Mesenteric fat pad (tissue), 1 donor: ENCODE measurements at places on chromosomes 5 and 9. TPM values are rescaled to one million over a fixed set of nuclear protein-coding genes. Genes with fewer than 3 reads are reported as not detected.
A peak's percentile ranks its signal among the peaks of the same experiment; 100 is the strongest.

- DNase-seq, result no peak
These were observed 3.0 kb upstream of the HRCT1 start for GRCh38 chr9:35903049-35903448.

GRCh38 chr9:15843316-15843715 lies 290.5 kb downstream of the CCDC171 start:
- DNase-seq, result no peak

- no peak for DNase-seq
These were observed 18.4 kb upstream of the ALDOB start for GRCh38 chr9:101453776-101454570.

DNA sequence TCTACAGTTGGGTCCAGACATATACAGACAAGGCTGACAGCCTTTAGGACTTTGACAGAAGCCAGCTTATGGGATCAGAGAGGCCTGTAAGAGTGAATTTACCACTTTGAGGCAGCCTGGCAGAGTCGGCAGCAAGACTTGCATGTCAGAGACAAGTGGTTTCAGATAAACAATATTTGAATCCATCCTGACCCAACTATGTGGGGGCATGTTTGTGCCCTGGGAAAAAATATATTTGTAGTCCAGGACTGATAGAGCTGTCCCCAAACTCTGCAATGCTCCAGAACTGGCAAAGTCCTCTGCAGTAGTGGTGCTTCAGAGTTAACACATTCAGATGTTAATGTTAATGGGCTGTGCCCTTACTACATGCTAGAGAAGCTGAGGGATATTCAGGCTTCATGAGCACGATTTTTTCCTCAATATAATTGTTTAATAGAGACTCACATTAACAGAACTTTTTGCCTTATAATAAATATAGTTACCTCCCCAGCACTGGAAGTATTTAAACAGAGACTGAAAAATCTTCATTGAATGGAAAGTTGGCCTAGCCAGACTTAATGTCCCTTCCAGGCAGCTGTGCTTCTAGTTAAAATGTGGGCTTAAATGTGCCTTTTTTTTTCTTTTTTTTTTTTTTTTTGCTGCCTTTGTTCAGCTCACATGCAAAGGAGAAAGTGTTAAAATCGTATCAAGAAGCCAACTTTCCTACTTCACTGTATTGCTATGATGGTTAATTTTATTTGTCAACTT lies 42.9 kb downstream of the FEM1C start:
- DNase-seq, result no peak

DNA sequence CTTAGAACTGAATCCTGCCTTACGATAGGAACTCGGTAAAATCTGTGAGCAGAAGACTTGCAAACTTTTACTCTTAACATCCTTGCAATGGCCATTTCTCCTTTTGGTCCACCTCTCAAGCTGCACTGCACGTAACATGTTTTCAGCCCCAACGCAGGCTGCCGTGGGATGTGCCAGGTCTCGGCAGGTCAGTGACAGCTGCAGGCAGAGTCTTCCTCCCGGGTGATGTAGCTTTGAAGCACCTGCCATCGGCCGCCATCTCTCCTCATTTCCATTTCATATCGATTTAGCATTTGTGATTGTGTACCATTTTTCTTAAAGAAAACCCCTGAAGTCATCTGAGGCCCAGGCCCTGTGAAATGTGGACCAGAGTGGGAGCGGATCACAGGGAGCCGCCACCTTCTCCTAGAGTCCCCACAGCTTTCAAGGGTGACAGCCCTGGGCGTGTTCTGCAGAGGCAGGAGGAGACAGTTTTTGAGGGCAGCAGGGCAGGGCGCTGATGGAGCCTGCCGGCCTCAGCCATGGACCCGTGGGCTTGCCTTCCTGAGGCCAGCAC lies 25.8 kb upstream of the LPCAT1 start:
- DNase-seq, result peak; percentile 69

DNA sequence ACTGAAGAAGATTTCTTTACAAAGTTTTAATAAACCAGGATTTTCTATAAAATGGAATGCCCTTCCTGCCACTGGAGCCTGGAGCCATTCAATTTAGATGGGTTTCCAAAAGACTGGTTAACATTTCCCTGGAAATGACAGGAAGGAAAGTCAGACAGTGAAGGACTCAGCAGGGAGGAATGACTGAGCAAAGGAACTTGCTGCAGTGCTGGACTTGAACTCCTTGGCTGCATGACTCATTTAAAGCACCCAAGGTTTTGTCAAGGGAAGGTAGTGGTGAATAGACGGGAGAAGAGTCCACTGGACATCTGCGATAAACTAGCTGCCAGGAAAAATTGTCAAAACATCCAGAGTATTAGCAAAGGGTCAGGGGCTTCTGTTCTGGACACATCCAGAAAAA lies 163.8 kb upstream of the SLC28A3 start:
- DNase-seq, result no peak

DNA sequence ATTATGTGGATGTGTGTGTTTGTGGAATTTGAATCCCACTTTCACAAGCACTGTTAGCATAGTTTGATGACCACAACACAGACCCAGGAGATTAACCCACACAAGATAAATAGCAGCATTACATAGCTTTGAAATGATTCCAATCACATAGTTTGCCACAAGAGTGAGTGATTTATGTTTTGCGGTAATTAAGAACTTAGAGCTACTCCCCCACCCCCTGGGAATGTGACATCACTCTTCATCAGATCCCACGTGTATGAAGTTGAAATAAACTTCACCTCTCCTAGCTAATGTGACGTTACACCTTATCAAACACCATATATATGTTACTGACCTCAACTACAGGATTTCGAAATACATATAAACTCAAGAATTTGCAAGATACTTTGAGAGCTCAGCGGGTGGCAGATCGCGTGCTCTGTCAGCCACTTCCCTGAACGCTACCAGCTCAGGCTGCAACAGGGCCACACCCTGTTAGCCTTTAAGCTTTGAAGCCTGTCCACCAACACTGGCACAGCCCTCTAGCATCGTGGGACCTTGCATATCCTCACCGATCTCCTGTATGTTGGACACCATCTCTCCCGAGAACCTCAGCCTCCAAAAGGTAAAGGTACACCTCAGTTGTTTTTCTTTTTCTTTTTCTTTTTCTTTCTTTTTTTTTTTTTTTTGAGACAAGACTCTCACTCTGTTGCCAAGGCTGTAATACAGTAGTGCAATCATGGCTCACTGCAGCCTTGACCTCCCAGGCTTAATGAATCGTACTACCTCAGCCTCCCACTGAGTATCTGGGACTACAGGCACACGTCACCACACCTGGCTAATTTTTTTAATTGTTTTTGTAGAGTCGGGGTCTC lies 1.7 kb upstream of the AGTPBP1 start:
- DNase-seq, result no peak

GRCh38 chr5:133938039-133938821 lies 30.2 kb downstream of the C5orf15 start:
- peak; percentile 30 for DNase-seq

Gene UNC13B
- total RNA-seq, result 29.0 TPM

GRCh38 chr5:157069949-157070348 lies 11.0 kb upstream of the HAVCR1 start:
- DNase-seq, result no peak

GRCh38 chr5:88940713-88941112 lies 57.7 kb upstream of the MEF2C start:
- no peak for DNase-seq

Gene PCDHGC4
- 1.7 TPM for total RNA-seq

DNA sequence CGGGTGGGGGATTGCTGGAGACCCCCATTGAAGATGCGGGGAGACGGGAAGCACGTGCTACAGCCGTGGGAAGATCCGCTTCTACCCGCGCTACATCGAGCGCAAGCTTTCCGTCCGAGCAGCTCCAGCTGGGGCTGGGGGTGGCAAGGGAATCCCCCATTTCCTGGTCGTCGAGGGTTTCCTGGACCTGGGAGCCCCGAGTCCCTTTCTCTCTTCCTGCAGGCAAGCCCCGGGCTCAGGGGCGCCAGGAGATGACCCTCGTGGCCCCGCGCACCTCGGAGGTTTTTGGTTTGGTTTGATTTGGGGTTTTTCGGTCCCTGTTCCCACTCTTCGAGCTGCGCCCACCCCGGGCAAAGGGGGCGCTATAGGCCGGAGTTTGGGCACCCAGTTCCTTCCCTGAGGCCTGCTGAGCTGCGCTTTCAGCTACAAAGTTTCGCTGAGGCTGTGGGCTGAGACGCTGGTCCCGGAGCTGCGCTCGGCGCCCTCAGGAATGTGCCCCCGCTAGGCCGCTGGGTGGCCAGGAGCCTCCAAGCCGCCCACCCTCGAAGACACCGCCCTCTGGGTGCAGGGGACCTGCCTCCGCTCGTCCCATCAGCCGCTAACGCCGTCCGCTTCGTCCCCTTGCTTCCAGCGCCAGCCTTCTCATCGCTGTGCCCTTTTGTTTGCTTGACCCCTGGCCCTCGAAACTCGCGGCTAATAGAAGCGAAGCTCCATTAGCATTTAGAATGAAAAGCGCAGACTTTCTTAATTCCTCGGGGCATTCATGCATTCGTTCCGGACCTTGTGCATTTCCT lies 2.9 kb downstream of the NR4A3 start:
- DNase-seq, result no peak

Gene FBP2
- not detected for total RNA-seq

- DNase-seq, result no peak
These were observed 161.9 kb upstream of the GAS1 start for GRCh38 chr9:87109231-87109631.

Gene SLC25A51
- 59.2 TPM for total RNA-seq

GRCh38 chr5:138543730-138544104 lies 681 bp upstream of the ETF1 start:
- peak; percentile 92 for DNase-seq

- no peak for DNase-seq
These were observed 101.3 kb downstream of the SH3TC2 start for GRCh38 chr5:148961261-148962199.

DNA sequence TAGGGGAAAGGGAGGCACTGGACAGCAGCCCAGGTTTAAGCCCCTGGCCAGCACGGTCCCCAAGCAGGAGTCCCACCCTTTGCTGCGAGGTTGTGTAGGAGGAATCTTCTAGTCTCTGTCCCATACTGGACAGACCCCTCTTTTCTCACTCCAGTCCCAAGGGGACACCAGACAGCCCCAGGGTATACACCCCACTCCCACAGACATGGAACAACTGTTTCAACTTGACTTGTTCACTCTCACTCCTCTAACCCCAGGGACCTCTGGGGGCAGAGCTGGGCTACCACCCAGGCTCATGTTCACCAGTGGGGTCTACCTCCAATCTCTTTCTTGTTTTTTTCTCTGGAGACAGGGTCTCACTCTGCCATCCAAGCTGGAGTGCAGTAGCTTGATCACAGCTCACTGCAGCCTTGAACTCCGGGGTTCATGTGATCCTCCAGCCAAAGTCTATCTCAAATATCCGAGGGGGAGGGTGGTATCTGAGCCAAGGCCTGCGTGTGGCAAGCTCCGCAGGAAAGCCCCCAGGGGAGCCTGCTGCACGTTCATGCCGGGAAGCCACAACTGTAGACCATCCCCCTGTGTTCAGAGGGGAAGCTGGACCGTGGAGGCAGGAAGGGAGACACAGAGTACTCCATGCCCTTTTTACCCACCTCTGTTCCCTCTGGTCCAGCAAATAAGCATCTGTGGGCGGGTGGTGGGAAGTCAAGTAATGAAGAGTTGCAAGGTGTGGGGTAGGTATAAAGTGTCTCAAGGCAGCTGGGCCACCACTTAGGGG lies 1.8 kb downstream of the PTGES2 start:
- DNase-seq, result no peak

DNA sequence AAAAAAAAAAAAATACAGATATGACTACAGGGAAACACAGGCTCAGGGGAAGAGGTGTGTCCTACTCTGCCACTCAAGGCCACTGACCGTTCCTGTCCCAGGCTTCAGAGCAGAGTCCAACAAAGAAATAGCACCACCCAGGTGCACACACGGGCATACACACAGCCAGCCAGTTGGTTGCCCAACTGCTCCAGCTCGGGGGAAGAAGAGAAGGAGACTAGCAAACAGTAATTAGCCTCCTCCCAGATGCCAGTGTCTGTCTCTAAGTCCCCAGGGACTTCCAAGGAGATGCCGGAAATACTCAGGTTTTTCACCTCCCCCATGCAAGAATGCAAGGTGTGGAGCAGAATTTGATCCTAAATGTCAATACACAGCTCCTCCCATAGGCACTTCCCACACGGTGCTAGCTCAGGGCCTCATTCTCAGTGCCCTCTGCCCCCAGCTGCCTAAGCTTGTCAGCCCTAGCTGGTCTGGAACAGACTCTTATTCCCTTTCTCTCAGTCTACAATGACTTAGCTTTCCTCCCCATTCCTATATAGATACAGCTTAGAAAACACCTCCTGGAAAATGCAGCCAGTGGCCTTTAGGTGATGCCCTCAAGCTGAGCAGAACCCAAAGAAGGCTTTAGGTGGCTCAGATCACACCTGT lies 1.7 kb downstream of the MYORG start:
- DNase-seq, result no peak

DNA sequence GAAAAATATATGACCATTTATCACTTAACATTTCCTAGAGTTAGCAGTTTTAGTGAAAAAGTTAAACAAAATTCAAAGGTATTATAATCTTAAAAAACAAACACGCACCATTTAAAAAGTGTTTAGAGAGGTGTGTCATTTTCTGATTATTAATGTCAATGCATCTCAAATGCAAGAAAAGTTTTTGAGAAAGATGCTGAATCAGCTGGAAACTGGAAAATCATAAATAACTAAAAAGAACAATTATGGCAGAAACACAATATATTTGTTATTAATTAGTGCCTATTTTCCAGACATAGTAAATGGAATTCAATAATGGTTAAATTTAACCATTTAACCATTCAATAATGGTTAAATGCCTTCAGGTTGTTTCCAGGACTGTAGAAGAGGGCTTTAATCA lies 64.9 kb downstream of the RICTOR start:
- no peak for DNase-seq

GRCh38 chr9:99294850-99295461 lies 72.9 kb downstream of the SEC61B start:
- DNase-seq, result no peak

GRCh38 chr5:589588-589987 lies 22.6 kb upstream of the CEP72 start:
- no peak for DNase-seq

Gene CLK4
- total RNA-seq, result 25.7 TPM

DNA sequence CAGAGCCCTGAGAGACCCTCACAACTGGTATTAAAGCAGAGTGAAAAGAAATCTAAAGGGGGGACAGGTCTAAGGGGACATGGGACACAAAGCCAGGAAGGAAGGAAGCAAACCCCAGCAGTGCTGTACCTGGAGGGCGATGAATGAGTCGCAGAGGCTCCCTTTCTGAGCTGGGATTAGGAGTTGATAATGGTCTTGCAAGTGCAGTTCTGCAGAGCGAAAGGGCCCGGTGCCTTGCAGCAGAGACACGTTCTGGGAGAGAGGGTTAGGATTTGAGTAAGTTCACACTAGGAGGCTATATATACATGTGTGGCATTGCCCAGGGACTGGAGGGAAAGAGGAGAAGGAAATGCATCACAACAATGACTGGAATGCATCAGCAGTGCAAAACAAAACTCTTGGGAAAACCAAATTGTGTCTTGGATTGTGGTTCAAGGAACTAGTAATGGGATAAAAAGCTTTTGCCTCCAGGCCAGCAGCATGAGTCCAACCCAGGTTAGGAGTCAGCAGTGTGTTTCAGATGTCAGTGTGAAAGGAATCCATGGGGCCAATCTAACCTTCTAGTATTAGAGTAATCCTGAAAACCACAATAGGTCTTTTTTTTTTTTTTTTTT lies 38.8 kb upstream of the LIFR start:
- DNase-seq, result no peak
